ENCODE measurements at places on chromosomes 13 and 19. TPM values are rescaled to one million over a fixed set of nuclear protein-coding genes. Genes with fewer than 3 reads are reported as not detected.

Gene PCP2
- total RNA-seq = 1.1 TPM

Gene FBXO17
- 34.2 TPM for total RNA-seq

Gene SPTBN4
- 1.6 TPM for total RNA-seq

Gene TEX101
- 0.74 TPM for total RNA-seq

Gene TCF3
- 105 TPM for total RNA-seq

Measured in lower leg skin (tissue), 4 donors.